ENCODE measurements at places on chromosomes 6 and 20.

GRCh38 chr6:1380625-1381427, 8.6 kb upstream of the FOXF2 start:
- DNase-seq: no peak

- no peak for DNase-seq
These were observed 11.3 kb downstream of the PPP1R3G start for GRCh38 chr6:5096482-5096881.

GRCh38 chr6:11246722-11247121, 14.3 kb upstream of the NEDD9 start:
- DNase-seq: no peak

DNA sequence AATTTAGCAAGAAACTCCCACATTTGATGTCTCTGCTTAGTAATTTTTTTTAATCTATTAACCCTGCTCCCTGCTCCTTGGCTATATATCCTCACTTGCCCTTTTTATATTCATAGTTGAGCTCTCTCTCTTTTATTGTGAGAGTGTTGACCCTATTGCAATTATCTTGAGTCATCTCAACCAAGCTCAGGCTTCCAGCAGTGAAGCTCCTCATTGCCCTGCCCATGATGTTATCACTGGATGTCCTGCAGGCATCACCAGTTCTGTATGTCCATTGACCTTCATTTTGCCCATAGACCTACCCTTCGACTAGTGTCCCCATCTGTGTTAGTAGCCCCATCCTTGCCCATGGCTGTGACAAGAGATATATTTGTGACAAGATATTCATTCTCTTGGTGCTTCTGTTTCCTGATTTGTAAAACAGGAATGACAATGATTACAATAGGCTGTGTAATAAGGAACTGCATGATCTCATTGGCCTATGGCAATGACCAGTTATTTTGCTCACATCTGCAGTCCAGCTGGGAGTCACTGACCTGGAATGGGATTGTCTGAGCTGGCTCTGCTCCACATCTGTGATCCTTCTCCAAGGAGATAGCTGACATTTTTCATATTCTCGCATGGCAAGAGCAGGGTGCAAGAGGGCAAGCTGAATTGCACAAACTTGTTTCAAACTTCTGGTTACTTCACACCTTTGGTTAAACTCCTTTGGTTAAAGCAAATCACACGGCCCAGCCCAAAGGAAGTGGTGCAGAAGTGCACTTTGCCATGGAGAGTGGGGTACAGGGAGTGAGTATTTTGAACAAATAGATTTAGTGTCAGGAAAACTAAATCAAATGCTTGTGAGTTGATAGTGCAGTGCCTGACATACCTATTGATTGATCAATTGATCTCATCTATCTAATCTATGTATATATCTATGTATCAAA, 47.7 kb upstream of the CST5 start:
- DNase-seq: no peak
